ENCODE measurements at places on chromosomes 2 and 18.

DNA sequence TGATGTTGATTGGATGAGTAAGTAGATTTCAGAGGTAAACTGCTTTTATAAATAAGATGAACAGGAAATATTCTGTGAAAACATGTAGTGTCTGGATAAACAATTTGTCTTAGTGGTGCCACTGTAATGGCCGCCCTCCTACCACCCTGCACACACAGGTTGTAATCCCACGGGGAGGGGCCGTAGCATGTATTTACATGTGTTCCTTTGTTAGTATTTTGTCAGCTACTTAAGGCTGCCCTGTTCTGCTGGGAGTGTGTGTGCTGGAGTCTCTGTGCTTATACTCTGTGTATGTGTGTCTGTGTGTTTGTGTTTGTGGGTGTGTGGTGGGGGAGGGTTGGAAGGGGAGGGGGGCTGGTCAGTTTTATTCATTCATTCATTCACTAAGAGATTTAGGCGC lies 5.1 kb downstream of the TSHZ1 start:
- DNase-seq = no peak

GRCh38 chr2:103327966-103328365 lies 566.1 kb downstream of the TMEM182 start:
- DNase-seq = no peak

DNA sequence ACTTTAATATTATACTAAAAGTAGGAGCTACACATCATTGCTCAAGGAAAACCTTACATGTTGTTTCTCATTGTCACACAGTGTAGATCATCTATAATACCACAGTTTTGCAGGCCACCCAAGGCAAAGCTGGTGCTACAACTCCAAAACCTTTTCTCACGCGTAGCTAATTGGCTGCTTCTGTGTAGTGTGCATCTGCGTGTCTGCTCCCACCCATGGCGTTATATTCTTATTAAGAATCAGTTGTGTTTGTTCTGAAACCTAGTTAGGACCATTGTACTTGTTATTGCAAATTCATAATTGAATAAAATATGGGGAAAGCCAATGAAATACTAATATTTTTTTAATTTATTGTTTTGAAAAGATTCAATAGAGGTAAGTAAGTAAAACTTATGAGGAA lies 83.9 kb downstream of the RBM43 start:
- no peak for DNase-seq

DNA sequence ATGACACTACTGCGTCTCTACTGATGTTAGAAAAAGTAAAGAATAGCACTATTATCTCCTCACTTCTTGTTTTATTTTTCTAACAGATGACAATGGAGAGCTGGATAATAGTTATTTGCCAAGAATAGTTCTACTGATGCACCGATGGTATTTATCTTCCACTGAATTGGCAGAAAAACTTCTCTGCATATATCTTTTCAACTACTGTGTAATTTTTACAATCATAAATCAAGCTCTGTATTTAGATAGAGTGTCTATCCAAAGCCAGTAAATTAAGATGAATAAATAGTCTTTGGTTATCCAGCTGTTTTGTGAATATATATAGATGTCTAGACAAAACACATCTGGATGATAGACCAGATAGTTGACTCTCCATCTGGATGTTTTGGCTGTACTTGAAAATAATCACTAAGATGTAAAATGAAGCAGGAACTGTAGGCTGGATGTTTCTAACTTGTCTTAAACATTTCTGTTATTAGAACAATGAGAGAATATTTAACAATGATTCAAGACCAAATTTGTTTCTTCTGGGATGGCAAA lies 40.1 kb downstream of the RASGRP3 start:
- DNase-seq = no peak

- DNase-seq = no peak
These were observed 79.0 kb downstream of the CRACDL start for GRCh38 chr2:98857001-98857400.

DNA sequence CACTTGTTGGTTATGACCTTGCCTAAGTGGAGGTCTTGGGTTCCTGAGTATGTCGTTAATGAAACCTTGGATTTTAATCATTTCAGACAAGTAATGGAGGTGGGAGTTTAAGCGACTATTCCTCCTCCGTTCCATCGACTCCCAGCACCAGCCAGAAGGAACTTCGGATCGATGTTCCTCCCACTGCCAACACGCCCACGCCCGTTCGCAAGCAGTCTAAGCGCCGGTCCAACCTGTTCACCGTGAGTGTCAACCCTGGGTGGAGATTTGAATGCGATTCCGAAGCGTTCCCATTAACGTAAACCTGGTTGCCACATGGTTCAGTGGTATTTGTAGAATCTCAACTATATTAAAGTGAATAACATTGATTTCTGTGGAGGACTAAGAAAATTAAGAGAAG lies 305.4 kb downstream of the AGAP1 start:
- no peak for DNase-seq

Data from amniotic epithelial cell (primary cell).